Stimulated activated CD8-positive, alpha-beta memory T cell treated with anti-CD3 and anti-CD28 coated beads, Interleukin-7, amount 100 ng/mL, for 1 hour (primary cell): ENCODE measurements at places on chromosomes 6 and 20.

- DNase-seq, result no peak
Measured at GRCh38 chr20:57438552-57438951, 47.4 kb downstream of the RBM38 start.

DNA sequence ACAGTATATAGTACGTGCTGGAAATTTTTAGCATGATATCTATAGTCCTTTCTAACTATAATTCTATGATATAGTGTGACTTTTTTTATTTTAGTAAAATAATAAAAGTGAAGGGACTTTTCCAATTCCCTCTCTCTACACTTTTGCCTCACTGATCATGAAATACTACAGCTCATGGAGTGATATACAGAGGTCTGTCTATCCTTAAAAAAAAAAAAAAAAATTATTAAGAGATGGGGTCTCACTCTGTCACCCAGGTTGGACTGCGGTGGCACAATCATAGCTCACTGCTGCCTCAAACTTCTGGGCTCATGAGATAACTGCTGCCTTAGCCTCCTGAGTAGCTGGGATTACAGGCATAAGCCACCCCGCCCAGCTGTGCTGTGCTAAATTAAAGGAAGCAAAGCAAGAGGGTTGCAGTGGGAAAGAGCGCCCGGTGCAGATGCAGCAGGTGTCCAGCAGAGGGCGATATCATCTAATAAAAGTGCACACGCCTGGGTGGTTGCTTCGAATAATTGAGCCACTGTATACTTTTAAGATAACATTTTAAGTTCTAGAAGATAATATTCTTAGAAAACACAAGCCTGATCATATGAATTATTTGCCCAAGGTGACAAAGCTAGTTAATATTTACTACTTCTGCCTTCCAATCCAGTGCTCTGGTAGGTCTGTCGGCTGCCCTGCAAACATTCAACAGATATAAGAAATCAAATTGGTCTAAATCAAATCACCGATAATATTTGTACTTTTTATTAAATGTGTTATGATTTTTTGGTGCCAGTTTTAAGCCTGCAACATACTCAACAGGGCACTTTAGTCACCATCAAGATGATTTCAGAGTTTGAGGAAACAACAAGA lies 94.9 kb upstream of the NT5E start:
- DNase-seq, result peak; percentile 32

GRCh38 chr6:10513544-10513943 lies 7.6 kb upstream of the GCNT2 start:
- no peak for DNase-seq

GRCh38 chr6:71496018-71496721 lies 207.6 kb downstream of the OGFRL1 start:
- DNase-seq, result no peak

- no peak for DNase-seq
Measured at GRCh38 chr6:123805921-123806320, 2.3 kb downstream of the NKAIN2 start.

GRCh38 chr20:59082077-59082740 lies 39.6 kb upstream of the PRELID3B start:
- no peak for DNase-seq

GRCh38 chr6:73371984-73372383 lies 2.3 kb upstream of the OOEP start:
- no peak for DNase-seq
